ENCODE measurements at places on chromosomes 2 and 18. TPM values are rescaled to one million over a fixed set of nuclear protein-coding genes. Genes with fewer than 3 reads are reported as not detected.

The TNFAIP6 gene
- total RNA-seq = 1.2 TPM

The EEF1B2 gene
- 491 TPM for total RNA-seq

The ICOS gene
- not detected for total RNA-seq

The CD8B2 gene
- total RNA-seq = not detected

- peaks cover 21% of the 10 kb centered on the region for H3K4me1 ChIP-seq
- H3K36me3 ChIP-seq = no peaks in the 10 kb centered on the region
- no peak for DNase-seq
- no peak overlapping the region for H3K4me3 ChIP-seq
- H3K27ac ChIP-seq = no peak overlapping the region
Observed at GRCh38 chr2:59888015-59888414, 665.4 kb downstream of the BCL11A start.

GRCh38 chr18:76429262-76430126 is 65.5 kb downstream of the ZNF516 start:
- no peak overlapping the region for H3K27ac ChIP-seq
- H3K36me3 ChIP-seq = peaks cover 28% of the 10 kb centered on the region
- DNase-seq = no peak
- no peaks in the 10 kb centered on the region for H3K27me3 ChIP-seq
- H3K4me1 ChIP-seq = peaks cover 22% of the 10 kb centered on the region

DNA sequence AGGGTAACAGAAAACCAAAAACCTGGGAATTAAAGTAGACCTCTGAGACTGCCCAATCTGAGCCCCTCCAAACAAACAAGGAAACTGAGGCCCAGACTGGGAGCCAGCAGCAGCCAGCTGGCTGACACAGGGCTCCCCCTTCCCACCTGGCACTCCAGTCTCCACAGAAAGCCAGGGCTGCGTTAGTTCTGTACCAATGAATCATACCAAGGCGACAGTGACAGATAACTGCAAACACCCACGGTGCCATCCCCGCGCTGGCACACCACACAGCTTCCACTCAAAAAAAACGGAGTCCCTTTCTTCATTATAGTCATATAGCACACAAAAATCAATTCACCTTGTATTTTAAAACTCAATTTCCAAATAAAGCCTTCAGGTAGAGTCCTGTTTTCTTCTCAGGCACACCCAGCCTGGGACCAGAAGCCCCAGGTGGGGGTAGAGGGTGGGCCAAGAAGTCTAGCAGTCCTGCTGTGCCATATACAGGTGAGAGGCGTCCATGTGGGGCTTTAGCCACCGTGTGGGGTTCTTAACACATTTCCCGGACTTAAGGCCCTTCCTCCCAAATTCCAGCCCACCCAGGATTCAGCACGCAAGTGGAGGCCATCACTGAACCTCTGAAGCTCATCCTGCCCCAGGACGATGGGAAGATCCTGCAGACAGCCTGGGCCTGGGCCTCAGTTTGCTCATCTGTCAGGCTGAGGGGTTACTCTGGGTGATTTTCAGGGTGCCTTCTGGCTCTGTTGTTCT is 1.2 kb downstream of the PER2 start:
- no peaks in the 10 kb centered on the region for H3K36me3 ChIP-seq
- peaks cover 40% of the 10 kb centered on the region for H3K4me1 ChIP-seq
- H3K4me3 ChIP-seq = peak overlapping the region; percentile 81
- DNase-seq = no peak
- H3K27me3 ChIP-seq = no peaks in the 10 kb centered on the region

DNA sequence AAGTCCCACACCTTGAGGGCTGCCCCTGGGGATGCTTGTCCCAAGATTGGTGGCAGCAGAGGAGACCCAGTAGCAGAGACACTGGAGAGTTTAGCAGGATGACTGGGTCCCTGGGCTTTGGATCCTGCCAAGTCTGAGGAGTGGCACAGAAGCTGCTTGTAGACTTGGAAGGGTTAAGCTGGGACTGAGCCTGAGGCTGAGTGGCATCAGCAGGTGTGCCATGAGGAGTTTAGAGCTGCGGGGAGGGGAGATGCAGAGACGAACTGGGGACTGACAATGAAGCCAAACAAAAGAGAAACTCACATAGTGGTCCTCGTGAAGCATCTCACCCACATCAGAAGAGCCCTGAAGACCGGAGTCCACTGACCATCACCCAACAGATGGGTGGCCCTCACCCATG is 329.7 kb upstream of the KLHL29 start:
- H3K27me3 ChIP-seq = peaks cover 45% of the 10 kb centered on the region
- no peaks in the 10 kb centered on the region for H3K4me1 ChIP-seq
- no peaks in the 10 kb centered on the region for H3K36me3 ChIP-seq
- DNase-seq = no peak

- no peak for DNase-seq
- H3K4me3 ChIP-seq = no peak overlapping the region
- H3K4me1 ChIP-seq = no peaks in the 10 kb centered on the region
- no peaks in the 10 kb centered on the region for H3K27me3 ChIP-seq
Observed at GRCh38 chr2:164522561-164522981, 98.7 kb downstream of the GRB14 start.

DNA sequence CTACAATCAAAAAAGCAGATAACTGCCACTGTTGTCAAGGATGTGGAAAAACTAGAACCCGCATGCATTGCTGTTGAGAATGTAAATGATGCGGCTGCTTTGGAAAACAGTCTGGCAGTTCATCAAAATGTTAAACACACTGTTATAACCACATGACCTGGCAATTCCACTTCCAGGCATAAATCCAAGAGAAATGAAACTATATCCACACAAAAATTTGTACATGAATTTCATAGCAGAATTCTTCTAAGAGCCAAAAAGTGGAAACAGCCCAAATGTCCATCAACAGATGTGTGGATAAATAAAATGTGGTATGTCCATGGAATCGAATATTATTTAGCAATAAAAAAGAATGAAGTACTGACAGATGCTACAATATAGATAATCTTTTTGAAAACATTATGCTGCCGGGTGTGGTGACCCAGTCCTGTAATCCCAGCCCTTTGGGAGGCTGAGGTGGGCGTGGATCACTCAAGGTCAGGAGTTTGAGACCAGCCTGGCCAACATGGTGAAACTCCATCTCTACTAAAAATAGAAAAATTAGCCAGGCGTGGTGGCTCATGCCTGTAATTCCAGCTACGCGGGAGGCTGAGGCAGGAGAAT is 32.0 kb downstream of the ERCC3 start:
- H3K36me3 ChIP-seq = peaks cover 71% of the 10 kb centered on the region
- no peak for DNase-seq
- H3K4me1 ChIP-seq = no peaks in the 10 kb centered on the region
- H3K27me3 ChIP-seq = no peaks in the 10 kb centered on the region

DNA sequence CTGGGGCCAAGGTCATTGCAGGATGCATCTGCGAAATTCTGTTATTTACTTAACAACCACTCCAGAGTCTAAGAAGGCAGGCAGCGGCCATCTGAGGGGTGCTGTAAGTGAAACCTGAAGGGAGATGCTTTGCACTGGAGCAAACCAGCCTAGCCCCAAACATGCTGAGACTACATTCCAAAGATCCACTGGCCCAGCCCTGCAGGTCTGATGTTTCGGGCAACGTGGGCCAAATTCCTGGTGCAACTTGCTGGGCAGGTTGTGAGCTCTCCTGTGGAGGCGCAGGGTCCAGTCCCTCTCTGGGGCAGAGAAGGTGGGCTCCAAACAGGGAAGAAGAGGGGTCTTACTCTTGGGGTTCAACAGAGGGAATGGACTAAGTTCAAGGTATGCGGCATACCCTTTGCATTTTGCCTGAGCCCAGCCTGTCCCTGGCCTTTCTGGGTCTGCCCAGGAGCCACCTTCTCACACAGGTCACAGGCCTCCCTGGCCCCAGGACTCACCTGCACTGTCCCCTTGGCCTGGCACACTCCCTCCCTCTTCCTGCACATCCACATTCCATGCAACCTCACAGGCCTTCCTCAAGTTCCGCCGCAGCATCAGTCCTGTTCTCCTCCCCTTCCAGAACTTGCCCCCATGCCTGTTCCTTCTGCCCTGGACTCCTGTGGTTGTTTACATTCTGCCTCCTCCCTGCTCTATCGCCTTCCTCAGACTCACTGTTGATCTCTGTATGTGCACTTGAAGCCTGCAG is 5.1 kb upstream of the MAL start:
- no peak overlapping the region for H3K27ac ChIP-seq
- no peak overlapping the region for H3K4me3 ChIP-seq
- H3K4me1 ChIP-seq = no peaks in the 10 kb centered on the region
- no peak for DNase-seq
- H3K36me3 ChIP-seq = no peaks in the 10 kb centered on the region

GRCh38 chr18:23228102-23229061 is 93.1 kb downstream of the CABLES1 start:
- H3K4me3 ChIP-seq = no peak overlapping the region
- no peaks in the 10 kb centered on the region for H3K27me3 ChIP-seq
- H3K36me3 ChIP-seq = peaks cover 9% of the 10 kb centered on the region
- H3K27ac ChIP-seq = peak overlapping the region; percentile 61

- peaks cover 14% of the 10 kb centered on the region for H3K36me3 ChIP-seq
- no peaks in the 10 kb centered on the region for H3K27me3 ChIP-seq
- H3K27ac ChIP-seq = no peak overlapping the region
- peaks cover 2% of the 10 kb centered on the region for H3K4me1 ChIP-seq
- no peak overlapping the region for H3K4me3 ChIP-seq
Observed at GRCh38 chr18:48637081-48637990, 98.5 kb downstream of the CTIF start.

DNA sequence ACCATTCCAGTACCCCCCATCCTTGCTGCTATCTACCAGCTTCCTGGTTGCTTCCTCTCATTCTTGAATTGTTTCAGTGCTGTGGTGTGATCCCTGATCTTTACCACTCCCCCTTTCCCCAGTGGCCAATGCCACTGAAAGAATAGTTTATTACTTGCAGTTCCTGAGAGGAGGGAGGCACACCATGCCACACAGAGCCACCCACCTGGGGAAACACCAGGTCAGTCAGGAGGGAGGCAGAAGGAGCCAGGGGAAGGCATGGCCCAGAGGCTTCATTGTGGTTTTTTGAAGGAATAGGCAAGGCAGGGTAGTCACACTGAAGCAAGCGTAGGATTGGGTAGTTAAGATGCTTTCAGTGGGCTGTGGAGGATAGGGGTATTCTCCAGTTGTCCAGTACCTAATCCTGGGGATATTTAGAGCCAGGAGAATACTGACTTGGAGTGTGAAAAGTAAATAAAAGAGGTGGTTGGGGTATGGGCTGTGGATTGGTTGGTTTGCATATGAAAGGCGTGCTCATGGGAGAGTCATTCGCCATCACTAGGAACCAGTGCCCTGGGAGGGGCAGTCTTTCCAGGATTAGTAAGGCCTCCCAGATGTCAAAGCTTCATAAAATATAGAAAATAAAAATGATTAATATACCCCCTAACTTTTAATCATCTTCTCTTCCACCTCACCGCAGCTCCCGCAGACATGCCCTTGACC is 6.7 kb upstream of the TMEM177 start:
- H3K4me1 ChIP-seq = no peaks in the 10 kb centered on the region
- no peak for DNase-seq
- no peak overlapping the region for H3K4me3 ChIP-seq
- no peak overlapping the region for H3K27ac ChIP-seq
- no peaks in the 10 kb centered on the region for H3K36me3 ChIP-seq

GRCh38 chr2:2648094-2648493 is 317.0 kb upstream of the MYT1L start:
- no peak overlapping the region for H3K4me3 ChIP-seq
- peaks cover 14% of the 10 kb centered on the region for H3K27me3 ChIP-seq
- peaks cover 6% of the 10 kb centered on the region for H3K4me1 ChIP-seq
- H3K27ac ChIP-seq = no peak overlapping the region

DNA sequence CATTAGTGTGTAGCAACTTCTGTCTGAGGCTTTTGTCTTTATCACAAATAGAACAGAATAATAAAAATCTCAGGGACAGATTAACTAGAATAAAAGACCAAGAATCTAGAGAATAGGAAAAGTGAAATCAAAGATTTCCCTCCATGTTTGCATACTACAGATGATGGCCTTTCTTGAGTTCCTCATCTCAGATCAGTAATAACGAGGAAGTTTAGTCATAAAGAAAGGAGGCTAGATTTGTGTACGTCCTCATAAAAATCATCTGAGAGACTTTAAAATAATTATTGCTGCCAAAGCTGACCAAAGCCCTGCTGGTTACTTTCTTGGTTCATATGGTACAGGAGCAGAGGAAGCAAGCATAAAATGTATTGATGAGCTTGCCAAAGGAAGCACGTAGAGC is 117.3 kb downstream of the MIB1 start:
- H3K27ac ChIP-seq = peak overlapping the region; percentile 1
- no peaks in the 10 kb centered on the region for H3K27me3 ChIP-seq
- peaks cover 2% of the 10 kb centered on the region for H3K4me1 ChIP-seq
- peaks cover 39% of the 10 kb centered on the region for H3K36me3 ChIP-seq
- H3K4me3 ChIP-seq = no peak overlapping the region
- no peak for DNase-seq

GRCh38 chr2:157920736-157921135 is 44.6 kb upstream of the ACVR1 start:
- DNase-seq = no peak
- H3K27me3 ChIP-seq = peaks cover 5% of the 10 kb centered on the region
- H3K4me1 ChIP-seq = no peaks in the 10 kb centered on the region

DNA sequence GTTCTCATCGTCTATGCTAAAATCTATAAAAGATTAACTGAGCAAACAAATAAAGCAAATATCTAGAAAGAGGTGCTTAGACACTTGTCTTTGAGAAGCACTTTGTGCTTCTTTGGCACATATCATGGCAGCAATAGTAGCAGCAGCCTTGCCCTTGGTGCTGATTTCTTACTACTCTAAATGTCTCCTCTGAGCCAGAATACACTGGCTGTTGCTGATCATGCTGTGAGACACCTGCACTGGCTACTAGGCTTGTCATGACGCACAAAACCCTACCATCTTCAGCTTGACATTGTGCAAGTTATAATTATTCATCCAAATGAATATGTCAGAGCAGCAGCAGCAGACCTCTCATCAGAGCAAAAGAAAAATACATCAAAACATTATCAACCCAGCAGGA is 46.7 kb downstream of the FANCL start:
- no peak for DNase-seq
- no peak overlapping the region for H3K4me3 ChIP-seq
- peaks cover 5% of the 10 kb centered on the region for H3K36me3 ChIP-seq
- peaks cover 8% of the 10 kb centered on the region for H3K4me1 ChIP-seq
- no peak overlapping the region for H3K27ac ChIP-seq

DNA sequence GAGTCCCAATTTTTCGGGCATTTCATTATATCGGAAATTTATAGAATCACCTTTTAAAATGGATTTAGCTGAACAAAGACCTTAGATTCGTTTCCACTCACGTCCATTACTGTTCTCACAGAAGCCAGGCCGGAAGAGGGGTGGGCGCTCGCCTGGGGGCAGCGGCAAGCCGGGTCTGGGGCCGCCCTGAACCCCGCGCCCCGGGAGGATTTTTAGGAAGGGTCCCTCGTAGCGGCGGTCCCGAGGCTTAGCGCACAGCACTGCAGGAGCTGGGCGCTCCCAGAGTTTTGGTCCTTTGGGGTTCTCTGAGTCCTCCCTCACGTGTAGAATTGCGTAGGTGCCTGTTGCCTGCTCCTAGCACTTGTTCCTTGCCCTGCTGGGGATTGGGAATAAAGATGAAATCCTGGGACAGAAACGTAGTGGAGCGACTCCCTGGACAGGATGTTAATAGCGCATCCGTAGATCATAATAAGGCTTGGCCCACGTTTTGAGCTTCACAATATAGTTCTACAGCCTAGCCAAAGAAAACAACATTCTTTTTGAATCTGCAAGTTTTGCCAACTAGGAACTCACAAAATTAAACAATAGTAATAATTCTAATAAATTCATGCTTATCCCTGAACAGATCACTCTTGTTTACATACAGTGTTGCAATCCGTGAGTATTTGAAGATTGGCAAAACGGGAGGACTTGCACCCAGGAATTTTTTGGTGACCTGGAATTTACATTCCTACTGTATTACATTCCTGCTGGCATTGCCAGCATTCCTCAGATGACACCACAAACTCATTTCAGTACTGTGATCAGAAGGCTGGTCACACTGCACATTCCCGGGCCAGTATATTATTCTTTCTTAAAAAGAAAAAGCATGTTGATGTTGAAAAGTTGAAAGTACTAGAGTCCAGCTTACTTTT is 875 bp downstream of the C18orf63 start:
- H3K27me3 ChIP-seq = no peaks in the 10 kb centered on the region
- DNase-seq = no peak
- peaks cover 15% of the 10 kb centered on the region for H3K4me1 ChIP-seq
- no peak overlapping the region for H3K4me3 ChIP-seq
- H3K36me3 ChIP-seq = peaks cover 1% of the 10 kb centered on the region
